ENCODE measurements at places on chromosomes 6 and 20.

GRCh38 chr6:132607544-132608233, 16.4 kb downstream of the TAAR2 start:
- no peak for DNase-seq

GRCh38 chr20:52993076-52993475, 20.9 kb downstream of the TSHZ2 start:
- no peak for DNase-seq

DNA sequence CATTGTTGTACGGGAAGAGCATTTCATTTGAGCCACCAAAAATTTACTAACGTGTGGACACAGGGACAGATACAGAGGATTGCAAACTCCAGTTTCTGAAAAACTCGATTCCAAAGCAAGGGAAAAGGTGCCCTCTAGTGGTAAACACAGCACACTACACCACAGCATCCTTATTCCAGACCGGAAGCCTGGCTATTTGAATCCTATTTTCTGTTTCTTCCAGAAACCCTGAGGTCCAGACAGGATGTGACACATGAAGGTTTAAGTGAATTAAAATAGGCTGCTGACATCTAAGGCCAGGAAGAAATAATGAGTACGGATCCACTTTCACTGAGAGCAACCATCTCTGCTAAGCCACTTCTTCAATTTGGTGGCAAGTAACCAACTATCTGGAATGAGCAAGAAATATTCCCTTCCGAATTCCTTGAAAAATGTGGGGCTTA, 31.8 kb upstream of the GMPR start:
- peak; percentile 56 for DNase-seq

DNA sequence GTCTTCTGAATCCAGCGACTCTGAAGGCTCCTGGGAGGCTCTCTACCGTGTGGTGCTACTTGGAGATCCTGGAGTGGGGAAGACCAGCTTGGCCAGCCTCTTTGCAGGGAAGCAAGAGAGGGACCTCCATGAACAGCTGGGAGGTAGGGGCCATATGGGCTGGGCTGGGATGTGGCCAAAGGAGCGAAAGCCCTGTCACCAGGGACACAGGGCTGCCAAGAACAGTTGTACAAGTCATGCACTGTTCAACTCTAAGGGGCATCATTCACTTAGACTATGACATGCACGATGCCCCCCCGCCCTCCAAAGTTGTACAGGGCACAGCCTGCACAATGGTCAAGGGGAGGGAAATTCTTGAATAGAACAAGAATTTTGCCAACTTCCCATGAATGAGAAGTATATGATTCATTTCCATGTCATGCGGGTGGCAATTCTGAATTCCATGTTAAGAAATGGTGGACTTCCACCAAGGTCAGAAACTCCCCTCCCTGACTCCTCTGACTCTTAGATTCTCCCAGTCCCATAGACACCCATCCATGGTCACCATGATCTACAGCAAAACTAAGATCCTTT, 1.6 kb downstream of the REM1 start:
- DNase-seq = no peak

GRCh38 chr6:41780551-41781365, at the start of gene PRICKLE4:
PRICKLE4 (plus strand) TSS chr6:41780782; CDS start chr6:41783474, 2,692 bp downstream.
- no peak for DNase-seq

DNA sequence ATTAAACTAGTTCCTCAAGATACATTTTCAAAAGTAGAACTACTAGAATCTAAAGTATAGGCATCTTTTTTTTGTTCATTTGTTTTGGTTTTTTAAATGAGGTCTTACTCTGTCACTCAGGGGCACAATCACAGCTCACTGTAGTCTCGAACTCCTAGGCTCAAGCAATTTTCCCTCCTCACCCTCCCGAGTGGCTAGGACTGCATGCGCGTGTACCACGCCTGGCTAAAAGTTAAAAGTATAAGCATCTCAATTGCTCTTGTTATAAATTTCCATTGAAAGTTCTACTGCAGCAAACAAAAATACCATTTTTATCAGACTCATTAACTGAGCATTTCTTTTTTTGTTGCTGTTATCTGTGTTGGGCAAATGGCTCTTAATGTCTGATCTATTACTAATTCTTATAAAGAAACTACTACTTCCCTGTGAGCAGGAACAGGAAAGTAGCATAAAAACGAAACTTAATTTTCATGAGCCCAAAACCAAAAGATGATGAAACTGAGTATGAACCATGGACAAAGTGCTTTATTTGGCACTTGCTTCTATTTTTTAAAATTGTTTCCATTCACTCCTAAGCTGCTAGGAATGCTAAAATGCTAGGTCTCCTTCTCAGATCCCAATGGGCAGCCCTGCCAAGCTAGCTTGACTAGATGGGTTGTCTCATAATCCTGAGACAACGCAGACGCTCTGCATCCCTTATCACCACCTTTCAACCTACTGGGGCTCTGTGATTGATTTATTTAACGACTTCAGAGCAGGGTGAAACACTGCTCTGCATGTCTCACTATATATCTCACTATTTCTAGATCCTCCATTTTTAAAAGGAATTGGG, 36.9 kb downstream of the TRPC4AP start:
- DNase-seq = no peak

DNA sequence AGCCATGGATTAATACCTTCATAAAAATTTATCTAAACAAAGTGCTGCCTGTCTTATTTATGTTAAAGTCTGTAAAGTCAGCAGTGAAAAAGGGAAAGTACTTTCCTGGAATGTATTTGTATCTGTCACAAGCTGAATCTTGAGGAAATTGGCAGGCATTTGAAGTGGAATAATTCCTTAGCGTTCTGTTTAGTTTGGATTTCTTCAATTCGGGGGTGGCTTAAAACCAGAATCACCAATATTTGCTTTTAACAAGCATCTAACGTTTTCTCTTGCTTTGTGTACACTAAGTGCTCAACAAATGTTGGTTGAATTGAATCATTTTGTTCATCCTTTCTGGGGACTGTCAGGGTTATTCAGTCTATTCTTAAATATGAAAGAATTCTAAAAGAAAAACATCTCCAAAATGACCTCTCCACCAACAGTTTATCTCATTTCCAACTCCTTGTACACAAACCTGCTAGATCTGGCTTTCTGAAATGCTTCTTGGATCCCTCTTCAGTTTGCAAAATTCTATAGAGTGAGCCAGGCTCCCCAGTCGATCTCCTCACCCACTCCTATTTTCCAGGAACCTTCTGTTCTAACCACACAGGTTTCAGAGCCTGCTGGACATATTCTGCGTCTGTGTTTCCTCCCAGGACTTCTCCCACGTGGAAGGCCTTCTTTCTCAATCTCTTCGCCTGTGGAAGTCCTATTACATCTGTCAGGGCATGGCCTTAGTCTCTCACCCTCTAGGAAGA, 2.0 kb upstream of the NPEPL1 start:
- no peak for DNase-seq

DNA sequence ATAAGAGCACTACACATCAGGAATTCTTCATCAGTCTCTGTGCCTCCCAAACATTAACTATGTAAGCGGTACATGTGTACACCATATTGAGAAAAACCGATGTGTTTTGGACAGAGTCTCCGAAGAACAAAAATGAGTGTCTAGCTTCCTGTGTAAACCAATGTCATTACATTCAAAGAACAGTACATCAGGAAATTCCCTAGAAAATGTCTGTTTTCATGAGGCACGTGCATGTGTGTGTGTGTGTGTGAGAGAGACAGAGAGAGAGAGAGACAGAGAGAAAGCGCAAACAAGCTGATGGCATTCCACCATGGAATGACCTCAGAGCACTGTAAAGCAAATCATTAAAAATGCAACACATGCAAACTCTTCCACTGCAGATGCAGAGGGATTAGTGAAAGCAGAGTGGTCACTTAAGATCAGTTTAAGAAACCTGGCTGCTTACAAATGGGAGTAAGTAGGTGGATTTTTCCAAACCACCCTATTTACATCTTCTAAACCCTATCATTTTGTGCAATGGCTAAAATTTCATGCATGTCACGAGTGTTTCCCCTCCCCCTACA, 133.9 kb downstream of the HIVEP2 start:
- no peak for DNase-seq

DNA sequence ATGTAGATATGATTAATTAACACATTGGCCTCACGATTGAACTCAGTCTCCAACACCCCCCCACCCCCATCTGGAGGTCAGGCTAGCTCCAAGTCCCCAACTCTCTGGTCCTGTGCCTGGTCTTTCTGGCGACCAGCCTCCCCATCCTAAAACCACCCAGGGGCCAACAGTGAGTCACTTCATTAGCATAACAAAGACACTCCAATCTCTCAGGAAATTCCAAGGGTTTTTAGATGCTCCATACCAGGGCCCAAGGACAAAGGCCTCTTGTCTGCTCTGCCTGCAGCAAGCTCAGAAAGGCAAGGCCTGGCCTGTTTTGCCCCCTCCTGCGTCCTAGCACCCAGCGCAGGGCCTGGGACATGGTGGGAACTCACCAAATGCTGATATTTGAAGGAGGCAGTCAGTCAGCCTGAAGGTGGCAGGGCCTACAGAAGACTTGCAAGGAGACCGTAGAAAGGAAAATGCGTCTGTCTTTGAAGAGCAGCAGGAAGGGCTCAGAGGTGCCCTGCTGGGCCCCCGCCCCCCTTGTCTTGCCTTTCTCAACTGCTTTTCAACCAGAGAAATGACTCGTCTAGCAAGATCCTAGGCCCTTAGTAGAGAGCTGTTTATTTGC, 184.7 kb downstream of the CDH4 start:
- DNase-seq = peak; percentile 43

- DNase-seq = no peak
Measured at GRCh38 chr6:27334141-27334540, 22.1 kb upstream of the POM121L2 start.
